ENCODE measurements at places on chromosomes 7 and 10. TPM values are rescaled to one million over a fixed set of nuclear protein-coding genes. Genes with fewer than 3 reads are reported as not detected.

SFRP5 gene
- total RNA-seq = 2.5 TPM

FZD8 gene
- 9.0 TPM for total RNA-seq

GRCh38 chr10:121516093-121516865 is 82.0 kb downstream of the FGFR2 start:
- no peak for DNase-seq

DNA sequence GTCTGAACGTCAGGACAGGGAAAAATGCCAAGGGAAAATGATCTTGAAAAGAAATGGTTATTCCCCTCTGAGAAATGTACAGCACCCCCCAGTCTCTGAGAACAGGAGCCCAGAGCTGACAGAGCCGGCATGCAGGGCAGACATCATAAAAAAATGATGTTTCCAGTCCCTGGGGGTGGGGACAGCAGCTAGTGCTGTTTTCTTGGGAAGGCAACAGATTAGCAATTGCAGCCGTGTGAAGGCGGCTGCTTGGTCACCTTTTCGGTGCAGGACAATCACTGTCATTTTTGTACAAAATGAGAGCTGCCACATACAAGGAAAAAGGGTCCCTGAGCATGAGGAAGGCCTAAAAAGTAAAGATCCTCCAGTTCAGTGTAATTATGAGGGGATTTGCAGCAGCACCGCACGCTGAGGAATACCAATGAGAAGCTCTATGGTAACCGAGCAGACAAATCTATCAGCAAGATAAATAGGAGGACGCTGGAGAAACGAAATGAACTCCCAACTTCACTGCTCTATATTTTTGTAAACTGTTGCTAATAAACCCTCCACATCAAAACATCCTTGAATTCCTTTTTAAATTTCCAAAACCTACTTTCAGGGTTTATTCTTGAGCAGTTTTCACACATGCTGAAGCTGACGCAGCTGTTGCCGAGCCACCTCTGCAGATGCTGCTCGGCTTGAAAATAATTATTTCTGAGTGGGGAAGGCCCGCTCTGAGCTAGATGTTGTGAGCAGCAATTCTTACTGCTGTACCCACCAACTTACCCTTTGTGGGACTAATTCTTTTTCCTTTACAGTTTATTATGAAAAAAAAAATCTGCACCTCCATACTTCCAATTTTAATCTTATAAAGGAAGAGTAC is 98.2 kb upstream of the NEBL start:
- DNase-seq = no peak

DNA sequence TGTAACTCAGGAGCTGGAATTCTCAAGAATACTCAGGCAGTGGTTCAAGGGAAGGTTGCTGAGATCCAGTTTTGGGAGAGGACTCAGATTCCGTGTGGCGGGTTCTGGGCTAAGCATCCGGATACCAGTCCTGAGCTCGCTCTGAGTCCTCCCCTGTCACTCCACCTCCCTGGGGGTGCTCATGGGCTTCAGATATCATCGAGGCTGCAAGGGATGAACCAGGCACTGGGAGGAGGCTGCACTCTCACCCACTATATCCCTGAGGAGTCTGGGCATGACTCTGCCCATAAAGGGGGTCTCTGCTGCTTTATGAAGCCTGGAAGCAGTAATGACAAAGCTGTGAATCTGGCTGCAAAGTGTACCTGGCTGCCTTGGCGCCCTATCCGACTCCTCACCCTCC is 188.5 kb downstream of the TNS3 start:
- no peak for DNase-seq

- DNase-seq = peak; percentile 45
These were observed 76.8 kb downstream of the MKI67 start for GRCh38 chr10:128049226-128050120.

DNA sequence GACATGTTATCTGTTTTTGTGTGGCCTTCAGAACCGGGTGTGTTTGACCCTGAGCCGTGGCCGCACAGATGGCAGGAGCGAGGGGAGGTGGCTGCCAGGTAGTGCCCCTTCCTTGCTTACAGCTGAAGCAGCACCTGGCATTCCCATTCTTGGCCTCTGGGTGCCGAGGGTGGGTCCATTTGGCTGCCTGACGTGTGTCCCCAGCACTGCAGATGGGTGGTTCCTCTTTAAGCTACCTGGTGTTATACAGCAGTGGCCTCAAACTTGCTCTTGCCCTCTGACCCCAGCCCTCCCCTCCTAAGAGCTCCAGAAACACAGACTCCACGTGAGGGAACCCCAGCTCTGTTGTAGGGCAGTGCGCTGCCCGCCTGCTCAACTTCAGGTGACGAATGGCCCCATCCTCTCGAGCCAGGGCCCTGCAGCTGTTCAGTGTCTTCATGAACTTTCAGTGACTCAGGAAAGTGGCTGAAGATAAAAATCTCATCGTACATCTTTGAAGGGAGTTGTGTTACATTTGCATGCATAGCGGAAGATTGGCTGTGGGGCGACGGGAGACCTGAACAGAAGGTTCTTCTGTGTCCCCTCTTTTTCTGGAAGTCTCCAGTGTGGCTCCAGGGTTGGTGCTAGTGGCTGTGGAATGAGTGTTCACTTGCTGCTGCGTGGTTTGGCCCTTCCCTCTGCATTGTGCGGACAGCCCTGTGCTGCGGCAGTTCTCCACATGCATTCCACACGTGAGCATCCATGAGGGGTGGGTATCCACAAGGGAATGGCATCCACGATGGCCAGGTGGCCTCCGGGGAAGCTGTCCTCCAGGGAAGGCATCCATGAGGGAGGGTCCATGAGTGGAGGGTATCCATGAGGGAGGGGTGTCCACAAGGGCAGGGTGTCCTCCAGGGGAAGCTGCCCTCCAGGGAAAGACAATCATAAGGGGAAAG is 91.6 kb downstream of the INPP5A start:
- peak; percentile 17 for DNase-seq

DNA sequence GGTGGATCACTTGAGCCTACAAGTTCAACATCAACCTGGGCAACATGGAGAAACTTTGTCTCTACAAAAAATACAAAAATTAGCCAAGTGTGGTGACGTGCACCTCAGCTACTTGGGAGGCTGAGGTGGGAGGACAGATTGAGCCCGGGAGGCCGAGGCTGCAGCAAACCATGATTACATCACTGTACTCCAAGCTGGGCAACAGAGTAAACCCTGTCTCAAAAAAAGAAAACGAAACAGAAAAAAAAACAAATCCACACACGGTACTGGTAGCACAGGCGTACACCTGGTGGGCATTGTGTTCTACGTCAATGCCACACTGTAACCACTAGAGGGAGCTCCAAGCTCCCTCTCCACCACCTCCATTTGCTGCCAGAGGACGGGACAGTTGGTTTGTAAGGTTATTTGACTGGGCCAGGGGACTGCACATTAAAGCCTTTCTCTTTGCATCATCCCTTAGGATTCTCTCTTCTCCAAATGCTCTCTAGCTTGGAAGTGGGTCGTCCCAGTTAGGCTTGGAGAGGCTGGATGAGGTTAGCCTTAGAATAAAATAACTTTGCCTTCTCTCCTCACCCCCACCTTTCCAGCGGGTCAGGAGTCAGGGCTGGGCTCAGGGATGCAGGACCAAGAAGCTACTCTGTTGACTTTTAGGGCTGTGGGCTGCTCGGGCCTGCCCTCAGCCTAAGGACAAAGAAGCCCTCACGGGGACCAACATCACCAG is 130.8 kb downstream of the SORBS1 start:
- no peak for DNase-seq

DNA sequence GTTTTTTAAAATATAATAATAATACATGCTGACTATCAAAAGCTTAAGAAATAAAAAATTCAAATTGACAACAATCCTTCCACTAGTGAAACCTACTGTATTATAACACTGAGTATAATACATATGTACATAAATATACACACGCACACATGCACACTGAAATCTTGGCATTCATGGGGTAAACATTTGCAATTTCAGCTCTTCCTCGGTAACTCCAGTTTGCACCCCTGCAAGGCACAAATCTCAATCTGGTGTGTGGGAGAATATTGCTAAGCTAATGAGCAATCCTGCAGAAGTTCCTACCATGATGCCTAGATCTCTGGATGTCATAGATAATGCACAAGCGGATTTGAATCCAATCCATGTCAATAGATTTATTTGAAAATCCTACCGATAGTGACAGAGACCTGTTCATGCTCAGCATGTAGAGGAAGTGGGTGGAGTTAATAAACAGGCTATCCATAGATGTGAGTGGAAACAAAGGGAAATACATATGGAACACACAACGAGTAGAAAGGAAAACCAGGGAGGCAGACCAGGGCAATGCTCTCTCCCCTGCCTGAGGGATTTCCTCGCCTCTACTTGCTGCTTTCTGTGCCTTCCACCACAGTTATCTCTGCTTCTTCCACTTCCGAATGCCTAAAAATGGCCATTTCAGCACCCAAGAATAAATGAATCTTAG is 38.1 kb upstream of the LANCL2 start:
- DNase-seq = no peak

- DNase-seq = no peak
These were observed 166.9 kb upstream of the RNF32 start for GRCh38 chr7:156473476-156474240.

- peak; percentile 97 for DNase-seq
These were observed at the start of gene ZNF92 for GRCh38 chr7:65373608-65374351. ZNF92 (plus strand) TSS chr7:65373855; CDS start chr7:65373998, 143 bp downstream.

Measured in Right ventricle myocardium inferior (tissue), 1 donor.